Stimulated activated CD8-positive, alpha-beta memory T cell treated with anti-CD3 and anti-CD28 coated beads, Interleukin-15, amount 100 ng/mL, for 24 hours (primary cell): ENCODE measurements at places on chromosomes 7 and 10.

DNA sequence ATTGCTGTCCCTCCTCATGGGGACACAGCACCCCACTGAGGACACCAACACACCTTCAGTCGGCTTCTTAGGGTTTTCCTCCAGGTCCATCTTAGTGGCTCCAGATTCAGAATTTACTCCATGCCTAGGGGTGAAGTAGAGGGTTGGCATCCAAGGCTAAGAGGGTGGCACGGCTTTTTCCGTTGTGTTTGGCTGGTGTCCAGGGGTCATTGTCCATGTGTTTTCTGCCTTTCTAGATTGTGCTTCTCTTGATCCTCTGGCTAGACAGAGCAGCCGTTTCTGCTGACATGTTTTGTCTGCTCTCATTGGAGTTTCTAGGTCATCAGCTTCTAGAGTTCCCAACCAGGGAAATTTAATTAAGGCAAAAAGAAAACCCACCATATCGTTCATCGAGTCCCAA, 291.6 kb upstream of the CELF2 start:
- no peak for DNase-seq

DNA sequence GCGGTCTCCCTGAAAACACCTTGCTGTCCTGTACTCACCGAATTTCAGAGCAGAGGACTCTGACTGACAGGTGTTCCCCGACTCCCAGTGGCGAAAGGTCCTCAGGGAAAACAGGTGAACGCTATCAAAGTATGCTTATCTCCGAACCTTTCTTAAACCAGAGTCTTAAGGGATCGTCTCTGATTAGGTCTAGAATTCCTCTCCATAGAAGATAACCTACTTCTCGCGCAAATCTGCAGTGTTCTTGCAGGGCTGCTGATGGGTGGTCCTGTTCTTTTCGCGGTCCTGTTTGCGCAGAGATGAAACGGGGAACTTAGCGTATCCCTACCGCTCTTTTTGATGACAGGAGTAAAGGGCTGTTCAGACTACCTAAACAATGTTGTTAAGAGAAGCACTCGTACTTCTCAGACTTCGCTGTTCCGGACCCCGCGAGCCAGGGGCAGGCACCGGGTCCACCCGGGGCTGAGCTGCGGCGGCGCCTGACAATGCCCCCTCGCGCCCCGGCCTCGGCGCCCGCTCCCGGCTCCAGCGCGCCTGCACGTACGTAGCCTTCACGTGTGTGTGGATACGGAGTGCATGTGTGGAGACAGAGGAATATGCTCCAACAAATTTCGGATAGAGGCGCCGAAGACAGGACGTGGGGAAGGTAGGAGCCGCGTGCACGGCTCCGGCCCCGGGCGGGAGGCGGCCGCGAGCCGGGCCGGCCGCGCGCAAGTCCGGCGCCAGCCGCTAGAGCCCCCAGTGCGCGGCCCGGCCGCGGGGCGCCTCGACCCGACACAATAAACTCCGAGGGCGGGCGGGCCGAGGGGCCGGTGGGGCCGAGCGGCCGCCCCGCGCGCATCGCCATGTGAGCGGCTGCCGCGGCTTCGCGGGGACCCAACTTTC, 766 bp upstream of the ZMYND11 start:
- DNase-seq = peak; percentile 21

- DNase-seq = no peak
Observed at GRCh38 chr10:132110713-132111112, 45.0 kb downstream of the JAKMIP3 start.

DNA sequence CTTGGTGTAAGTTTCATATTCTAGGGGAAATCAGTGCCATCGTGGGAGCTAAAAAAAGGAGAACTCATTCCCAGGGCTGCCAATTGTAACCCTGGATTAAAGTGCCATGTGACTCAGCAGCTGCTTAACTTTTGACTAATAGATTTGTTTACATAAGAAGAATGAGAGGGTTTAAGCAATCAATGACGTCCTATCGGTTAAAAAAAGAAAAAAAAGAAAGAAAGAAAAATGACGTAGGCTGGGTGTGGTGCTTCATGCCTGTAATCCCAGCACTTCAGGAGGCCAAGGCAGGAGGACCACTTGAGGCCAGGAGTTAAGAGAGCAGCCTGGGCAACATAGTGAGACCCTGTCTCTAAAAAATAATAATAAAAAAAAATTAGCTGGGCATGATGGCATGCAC, 116.2 kb upstream of the AFAP1L2 start:
- no peak for DNase-seq

GRCh38 chr10:62554632-62555199, 180.5 kb downstream of the ZNF365 start:
- DNase-seq = no peak

DNA sequence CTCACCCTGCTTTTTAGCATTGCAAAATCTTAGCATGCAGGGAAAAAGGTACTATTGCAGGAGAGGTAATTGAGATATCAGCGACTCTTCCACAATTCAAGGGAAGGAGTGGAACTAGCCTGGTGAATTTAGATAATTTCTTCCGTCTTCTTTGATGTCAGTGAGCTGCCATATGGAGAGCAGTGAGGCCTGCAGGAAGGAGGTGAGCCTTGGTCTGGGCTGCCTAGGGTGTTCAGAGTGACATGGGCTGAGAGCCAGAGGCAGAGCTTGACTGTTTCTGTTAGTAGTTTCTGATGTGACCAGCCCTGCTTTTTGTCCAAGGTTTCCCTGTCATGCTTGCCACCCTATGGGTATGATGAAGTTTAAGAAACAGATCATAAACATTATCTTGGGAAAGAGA, 28.6 kb downstream of the KAT6B start:
- no peak for DNase-seq

- no peak for DNase-seq
Observed at GRCh38 chr7:54964136-54964535, 54.7 kb upstream of the EGFR start.

DNA sequence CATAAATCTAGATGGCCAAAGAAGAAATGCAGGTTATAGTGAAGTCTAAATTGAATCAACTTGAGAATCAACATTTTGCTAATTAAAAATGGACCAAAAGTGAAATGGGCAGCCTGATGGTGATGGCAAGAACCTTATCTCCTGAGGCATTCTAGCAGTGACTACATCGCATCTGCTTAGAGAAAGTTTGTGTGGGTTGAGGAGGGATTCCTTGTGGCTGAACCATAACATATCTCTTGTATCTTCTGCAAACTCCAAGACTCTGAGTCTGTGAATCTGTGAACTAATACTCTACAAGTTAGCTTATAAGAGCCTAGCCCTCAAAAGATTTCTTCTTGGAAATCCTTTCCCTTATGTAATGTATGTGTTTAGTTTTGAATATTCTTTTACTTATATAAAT, 85.6 kb downstream of the PRKG1 start:
- DNase-seq = no peak

DNA sequence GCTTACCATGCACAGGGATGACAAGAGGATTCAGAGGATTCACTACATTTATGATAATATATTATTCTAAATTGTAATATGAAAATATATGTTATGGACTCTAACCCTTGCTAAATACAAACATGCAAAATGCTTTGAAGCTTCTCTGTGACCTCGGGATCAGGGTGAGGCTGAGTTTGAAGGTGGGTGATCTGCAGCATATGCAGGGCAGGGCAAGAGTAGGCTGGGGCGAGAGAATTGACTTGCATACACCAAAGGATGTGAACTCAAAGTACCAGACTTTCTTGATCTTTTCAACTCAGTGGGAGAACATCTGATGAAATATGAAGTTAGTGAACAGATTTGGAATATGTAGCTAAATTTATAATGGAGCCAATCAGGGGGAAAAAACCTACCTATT, 57.0 kb downstream of the GPR158 start:
- DNase-seq = no peak

GRCh38 chr7:155800741-155801267, 11.5 kb downstream of the SHH start:
- no peak for DNase-seq

DNA sequence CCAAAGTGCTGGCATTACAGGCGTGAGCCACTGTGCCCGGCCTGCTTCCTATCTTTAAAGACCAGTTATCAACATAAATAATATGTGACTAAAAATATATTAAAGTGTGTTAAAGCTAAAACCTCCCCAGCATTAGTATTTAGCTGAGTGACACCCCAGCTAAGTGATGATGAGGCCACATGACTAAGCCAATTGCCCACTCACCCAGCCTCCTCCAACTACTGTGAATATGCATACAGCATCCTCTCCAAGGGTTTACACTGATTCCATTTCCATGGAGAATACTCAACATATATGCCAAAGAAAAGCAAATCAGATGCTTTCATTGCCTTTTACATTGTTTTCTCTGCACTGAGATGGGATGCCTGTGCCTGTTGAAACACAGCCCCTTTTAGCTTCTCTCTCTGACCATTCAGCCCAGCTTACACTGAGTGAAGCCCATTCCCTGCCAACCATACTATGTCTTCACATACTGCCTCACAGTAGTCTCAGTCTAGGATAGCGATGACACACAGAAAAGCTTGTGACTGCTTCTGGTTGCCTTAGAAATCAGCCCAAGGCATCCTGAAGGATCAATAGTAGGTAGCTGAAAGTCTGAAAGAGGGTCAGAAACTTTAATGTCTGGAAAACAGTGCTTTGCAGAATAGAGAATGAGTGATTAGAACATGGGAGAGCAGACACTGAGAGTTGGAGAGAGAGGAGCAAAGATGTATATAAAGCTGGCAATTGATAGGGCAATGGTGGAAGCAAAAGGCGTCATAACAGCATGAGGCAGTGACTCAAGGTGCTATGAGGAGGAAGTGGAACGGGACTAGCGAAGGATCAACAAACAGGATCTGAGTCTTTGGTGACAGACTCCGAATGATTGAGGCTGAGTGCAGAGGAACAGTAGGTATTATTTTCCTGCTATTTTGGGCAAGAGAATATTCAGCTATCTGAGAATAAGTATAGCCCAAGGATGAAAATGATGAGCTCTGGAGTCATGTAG, 19.8 kb upstream of the ATE1 start:
- DNase-seq = no peak
